RPMI8226 (cell line): ENCODE measurements at places on chromosomes 7 and 10.

DNA sequence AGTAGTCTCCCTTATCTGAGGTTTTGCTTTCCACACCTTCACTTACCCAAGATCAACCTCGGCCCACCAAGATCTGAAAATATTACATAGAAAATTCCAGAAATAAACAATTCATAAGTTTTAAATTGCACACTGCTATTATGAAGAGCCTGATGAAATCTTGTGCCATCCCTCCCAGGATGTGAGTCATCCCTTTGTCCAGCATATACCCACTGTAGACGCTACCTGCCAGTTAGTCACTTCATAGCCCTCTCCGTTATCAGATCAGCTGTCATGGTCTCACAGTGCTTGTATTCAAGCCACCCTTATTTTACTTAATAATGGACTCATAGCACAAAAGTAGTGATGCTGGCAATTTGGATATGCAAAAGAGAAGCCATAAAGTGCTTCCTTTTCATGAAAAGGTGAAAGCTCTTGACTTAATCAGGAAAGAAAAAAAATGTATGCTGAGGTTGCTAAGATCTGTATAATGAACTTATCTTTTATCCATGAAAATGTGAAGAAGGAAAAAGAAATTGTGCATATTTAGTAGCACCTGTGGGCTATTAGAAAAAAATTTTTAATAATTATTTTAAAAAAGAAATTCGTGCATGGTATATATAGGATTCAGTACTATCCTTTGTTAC, 9.8 kb upstream of the MRPS16 start:
- no peak for DNase-seq

GRCh38 chr10:33612551-33612950, 278.1 kb upstream of the NRP1 start:
- peak; percentile 8 for DNase-seq

DNA sequence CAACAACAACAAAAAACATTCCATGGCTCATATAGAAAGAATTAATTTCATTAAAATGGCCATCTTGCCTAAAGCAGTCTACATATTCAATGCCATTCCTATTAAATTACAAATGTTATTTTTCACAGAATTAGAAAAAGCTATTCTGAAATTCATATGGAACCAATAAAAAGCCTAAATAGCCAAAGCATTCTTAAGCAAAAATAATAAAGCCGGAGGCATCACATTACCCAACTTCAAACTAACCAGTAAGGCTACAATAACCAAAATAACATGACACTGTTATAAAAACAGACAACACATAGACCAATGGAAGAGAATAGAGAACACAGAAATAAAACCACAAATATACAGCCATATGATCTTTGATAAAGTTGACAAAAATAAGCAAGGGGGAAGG, 330.4 kb downstream of the KIF20B start:
- no peak for DNase-seq

- DNase-seq = no peak
Observed at GRCh38 chr10:128096486-128097199, 29.6 kb downstream of the MKI67 start.

DNA sequence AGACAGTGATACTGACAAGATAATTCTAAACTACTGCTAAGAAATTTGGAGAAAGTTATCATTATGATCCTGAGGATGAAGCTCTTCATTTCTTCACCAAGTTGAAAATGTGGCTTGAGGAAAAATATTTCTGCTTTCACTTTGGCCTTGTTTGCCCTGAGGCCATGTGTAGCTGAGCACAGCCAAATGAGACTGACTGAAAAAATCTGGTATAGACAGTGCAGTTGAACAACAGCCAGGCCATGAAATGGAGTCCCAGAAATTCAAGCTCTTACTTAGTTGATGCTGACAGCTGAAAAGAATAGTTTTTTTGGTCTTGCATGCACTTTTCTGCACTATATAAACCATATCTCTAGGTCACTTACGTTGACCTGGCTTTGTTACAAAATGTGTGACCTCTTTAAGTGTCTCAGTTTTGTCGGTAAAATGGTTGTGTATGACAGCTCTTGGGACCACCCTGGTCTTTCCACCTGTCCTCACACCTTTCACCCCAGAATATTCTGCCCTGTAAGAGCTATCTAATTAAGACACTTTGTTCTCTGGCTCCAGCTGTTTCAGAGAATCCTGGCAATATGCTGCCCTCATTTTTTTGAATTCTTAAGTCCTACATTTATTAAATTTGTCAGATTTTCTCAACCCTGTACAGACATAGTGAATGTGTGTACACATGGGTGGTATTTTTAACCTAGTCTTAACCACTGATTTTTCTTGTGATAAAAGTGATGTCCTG, 91.3 kb downstream of the CD36 start:
- DNase-seq = peak; percentile 23

GRCh38 chr7:131096267-131096927, 231.3 kb upstream of the MKLN1 start:
- no peak for DNase-seq

- DNase-seq = no peak
Observed at GRCh38 chr7:57443567-57443966, 6.4 kb upstream of the ZNF716 start.

GRCh38 chr10:103982639-103983038, 15.7 kb downstream of the SLK start:
- no peak for DNase-seq

- DNase-seq = no peak
Observed at GRCh38 chr7:137564677-137565076, 221.1 kb upstream of the PTN start.

DNA sequence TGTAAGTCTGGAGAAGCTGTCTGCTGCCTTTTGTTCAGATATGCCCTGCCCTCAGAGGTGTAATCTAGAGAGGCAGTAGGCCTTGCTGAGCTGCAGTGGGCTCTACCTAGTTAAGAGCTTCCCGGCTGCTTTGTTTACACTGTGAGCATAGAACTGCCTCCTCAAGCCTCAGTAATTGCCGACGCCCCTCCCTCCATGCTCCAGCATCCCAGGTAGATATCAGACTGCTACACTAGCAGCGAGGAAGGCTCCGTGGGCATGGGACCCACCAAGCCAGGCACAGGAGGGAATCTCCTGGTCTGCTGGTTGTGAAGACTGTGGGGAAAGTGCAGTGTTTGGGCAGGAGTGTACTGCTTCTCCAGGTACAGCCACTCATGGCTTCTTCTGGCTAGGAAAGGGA, 26.4 kb upstream of the CXCL12 start:
- DNase-seq = no peak

- DNase-seq = no peak
Observed at GRCh38 chr7:156378806-156379205, 261.8 kb upstream of the RNF32 start.

DNA sequence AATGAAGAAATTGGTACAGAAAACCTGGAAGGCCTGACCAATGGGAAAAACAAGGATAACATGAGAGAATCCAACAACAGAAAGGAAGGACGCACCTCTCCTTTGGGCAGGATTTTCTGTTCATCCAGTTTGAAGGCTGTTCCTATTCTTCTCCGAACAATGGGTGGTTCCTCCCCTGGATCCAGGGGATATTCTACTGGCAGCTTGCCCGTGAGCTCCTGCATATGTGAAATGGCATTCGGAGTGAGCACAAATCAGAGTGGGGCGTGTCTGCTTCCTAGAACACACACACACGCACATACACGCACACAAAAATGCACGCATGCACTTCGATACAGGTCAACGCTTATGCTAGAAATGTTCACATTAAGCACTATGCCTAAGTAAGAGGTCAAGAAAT, 83.5 kb downstream of the PRPF18 start:
- no peak for DNase-seq

GRCh38 chr10:25627606-25628005, 306.4 kb upstream of the MYO3A start:
- no peak for DNase-seq
